ENCODE measurements at places on chromosomes 1 and 21.

GRCh38 chr1:175481126-175482070, 262.0 kb downstream of the TNR start:
- DNase-seq, result no peak

DNA sequence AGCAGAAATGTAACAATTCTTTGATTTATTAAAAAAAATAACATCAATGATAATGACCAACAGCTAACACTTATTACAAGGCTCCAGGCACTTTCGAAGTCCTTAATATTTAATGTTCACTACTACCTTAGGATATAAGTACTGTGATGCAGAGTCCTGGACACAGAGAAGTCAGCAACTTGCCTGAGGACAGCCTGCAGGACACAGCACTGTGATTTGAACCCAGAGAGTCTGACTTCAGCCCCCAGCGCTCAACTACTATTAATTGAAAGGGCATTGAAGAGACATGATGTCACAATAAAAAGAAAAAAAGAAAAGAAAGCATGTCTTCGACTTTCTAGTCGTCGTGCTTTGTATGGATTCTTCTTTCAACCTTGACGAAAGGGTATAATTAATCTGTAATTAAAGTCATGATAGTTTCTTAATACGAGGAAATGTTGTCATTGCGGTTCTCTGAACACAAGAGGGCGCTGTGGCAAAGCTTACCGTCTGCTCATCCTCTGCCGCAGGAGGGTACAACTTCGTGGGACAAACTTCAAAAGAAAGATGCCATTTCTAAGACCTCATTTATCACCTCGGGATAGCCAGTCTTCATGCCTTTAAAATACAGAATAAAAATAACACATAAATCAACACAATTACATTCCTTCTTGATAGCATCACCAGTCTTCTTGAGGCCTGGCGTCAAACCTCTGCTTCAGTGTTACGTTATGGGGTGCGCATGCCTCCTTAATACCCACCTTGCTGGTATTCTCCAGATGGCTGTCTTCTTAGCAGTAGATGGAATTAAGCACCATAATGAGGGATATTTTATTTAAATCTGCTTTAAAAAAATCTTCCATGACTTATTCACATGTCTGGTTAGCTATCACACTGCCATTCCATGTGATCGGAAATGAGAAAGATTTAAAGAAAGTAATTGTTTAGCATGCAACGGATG, 240.1 kb downstream of the DISC1 start:
- peak; percentile 94 for DNase-seq

DNA sequence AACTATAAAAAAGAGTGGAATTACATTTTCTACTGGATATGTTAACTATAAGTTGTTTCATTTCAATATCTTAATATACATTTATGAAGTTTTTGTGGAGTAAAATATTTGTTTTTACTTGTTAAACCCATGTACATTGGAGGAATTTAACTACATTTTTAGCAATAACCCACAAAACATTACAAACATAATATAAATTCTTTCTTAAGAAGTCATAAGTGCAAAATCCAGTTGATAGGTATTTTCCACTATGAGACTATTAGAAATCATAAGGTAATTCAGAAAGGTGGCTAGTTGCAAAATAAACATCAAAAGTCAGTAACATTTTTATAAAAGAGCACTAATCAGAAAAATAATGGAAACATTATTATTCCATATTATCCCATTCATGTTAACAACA, 73.9 kb upstream of the RRP15 start:
- DNase-seq, result no peak

DNA sequence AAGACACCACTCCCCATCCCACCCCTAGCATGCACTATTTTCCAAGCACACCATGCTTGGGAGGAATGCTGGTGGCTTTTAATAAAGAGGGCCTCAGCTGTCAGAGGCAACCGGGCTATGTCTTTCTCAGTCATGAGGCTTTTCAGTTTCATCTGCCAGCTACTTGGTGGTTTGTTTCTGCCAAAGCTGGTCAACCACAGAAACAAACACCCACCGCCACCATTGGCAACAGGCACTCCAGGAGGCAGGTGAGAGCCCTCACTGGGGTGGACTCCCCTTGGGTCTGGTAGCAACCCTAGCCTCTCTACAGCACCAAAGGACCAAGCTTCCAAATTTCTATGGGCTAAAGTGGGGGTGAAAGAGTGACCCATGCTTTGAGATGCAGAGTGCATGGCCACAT, 54.3 kb upstream of the CD1D start:
- DNase-seq, result no peak

DNA sequence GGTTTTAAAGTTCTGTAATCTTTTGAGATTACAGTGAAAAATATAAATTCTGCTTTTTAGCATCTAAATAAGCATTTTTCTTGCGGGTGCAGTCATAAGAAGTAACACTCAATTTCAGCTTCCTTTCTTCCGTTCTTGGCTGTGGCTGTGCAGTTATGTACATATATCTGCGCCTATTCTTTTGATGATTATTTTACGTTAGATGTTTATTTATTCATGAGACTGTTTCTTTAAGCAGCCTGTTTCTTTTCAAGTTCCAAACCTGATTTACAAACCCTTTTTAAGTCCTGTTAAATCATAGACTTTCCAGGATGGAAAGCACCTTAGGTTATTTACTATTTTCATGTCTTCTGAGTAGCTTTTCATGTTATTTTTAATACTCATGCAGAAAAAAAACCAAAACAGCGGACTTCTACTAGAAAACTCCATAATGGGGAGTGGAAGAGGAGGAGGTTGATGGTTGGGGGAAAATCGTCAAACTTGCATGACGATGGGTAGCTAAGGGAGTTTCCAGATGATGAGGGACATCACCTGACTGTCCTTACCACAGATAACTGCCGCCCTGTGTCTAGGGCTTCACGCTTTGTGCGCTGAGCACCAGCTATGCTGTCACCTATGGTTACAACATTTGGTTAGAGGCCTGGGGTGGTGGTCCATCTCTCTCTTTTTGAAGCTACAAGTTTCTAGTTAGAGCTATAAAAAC, 2.6 kb downstream of the PRDM2 start:
- DNase-seq, result no peak

DNA sequence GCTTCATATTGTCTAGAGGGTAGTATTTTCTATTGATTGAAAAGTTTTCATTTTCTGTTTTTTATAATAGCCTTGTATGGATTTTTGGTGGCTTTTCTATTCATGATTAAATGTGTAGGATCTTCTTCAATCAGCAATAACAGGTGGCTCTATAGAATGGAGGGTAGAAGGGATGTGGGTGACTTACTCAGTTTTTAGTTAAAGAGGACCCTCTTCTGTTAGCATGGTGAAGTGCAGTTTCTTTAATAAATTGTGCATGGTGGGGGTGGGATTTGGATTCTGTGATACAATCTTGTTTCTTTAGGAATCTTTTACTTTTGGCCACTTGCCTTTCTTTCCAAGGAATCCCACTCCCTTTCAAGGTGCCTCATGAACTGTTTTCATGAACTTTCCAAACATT, 64.7 kb downstream of the SLC35A3 start:
- DNase-seq, result peak; percentile 65

- DNase-seq, result no peak
Measured at GRCh38 chr1:213371847-213372619, 321.0 kb downstream of the RPS6KC1 start.

GRCh38 chr1:3689138-3689750, 36.9 kb downstream of the TP73 start:
- no peak for DNase-seq

- peak; percentile 72 for DNase-seq
Measured at GRCh38 chr1:35883635-35884101, 659 bp downstream of the AGO1 start.

DNA sequence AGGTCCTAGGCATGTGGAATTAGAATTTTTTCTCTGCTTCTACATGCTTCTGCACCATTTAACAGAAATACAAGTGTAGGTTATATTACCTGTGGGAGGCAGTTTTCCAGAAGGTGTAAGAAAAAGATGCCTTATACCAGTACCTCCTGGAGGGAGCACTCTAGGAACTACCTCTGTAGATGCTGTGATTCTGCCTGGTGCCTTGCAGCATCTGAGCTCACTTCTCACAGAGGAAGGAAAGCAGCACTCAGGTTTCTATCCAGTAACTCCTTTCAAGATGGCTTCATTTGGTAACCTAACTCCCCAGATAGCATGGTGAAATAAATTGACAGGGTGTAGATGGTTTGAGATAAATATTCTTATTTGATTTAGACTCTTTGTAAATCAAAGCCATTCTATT, 50.3 kb downstream of the GIPC2 start:
- no peak for DNase-seq

DNA sequence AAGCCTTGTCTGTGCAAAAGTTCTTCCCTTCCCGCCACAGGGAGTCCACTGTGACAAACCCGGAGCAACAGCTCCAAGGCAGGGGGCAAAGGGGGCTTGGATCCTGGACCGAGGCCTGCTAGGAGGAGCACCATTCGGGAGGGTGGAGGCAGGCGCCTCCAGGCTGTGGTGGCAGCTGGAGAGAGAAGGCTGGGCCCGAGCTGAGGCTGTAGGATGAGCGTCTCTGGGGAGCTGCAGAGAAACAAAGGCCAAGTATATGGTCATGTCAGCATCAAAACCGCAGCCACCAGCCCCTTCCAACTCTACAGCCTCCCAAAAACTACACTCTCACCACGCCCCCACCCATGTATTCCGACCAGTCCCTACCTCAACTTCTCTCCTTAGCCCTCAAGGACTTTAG, 579 bp downstream of the SH3BP5L start:
- no peak for DNase-seq

DNA sequence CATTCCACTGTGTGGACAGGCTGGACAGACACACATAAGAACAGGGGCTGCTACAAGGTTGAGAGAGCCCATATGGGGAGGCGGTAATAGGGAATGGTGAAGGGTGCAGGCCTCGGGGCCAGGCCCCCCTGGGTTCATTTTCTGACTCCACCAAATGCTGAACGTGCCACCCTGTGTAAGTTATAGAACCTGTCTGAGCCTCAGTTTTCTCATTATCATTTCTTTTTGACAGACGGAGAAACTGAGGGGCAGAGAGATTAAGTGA, 569.5 kb downstream of the PTPRU start:
- no peak for DNase-seq

- DNase-seq, result no peak
Measured at GRCh38 chr1:160432371-160432786, 32.0 kb downstream of the VANGL2 start.

DNA sequence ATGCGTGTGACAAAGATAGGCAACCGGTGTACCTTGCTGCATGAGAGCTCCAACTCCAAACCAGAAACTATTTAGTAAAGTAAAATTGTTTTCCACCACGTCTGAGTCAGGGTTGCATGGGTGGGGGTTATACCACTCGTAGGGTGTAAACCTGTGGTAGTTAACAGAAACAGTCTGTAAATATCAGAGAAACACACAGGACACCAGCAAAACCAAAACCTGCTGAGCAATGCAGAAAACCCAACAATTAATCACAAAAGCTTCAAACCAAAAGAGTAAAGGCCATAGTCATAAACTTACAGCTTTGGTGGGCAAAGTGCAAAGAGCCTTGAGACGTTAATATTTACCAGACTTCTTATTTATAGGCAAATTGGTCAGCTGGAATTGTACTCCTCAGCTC, 282.7 kb downstream of the BACH1 start:
- DNase-seq, result no peak

- no peak for DNase-seq
Measured at GRCh38 chr1:34164771-34165391, at the start of gene CSMD2. CSMD2 (minus strand) TSS chr1:34165230; CDS start chr1:34165097, 133 bp downstream.

DNA sequence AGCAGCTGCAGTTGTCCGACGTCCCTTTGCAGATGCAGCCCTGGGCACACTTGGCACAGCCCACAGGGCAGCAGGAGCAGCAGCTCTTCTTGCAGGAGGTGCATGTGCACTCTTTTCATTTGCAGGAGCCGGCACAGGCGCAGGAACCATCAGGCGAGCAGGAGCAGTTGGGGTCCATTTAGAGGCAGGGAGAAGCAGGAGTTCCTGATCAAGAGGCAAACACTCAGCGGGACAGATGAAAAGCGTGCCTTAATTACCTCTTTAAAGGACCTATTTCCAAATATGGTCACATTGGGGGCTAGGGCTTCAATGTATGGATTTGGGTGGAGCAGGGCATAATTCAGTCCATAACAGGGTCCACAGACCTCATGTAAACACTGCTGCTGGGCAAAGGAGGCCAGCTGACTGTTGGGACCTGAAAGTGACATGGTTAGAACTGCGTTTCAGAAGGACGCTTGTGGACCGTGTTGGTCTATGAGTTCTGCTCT, 4.3 kb upstream of the CPLANE2 start:
- DNase-seq, result no peak

DNA sequence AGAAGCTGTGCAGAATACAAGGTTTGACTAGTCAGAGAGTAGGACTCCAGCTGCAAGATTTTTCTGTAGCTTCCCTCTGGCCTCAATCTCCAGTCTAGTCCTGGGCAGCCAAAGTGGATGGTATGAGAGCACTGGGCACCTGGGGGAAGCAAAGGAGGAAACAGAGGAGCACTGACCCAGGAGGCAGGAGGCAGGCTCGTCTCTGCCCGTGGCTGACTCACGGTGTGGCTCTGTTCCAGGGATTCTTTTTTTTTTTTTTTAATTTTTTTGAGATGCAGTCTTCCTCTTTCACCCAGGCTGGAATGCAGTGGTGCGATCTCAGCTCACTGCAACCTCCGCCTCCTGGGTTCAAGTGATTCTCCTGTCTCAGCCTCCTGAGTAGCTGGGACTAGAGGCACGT, 4.1 kb upstream of the NPPB start:
- no peak for DNase-seq

DNA sequence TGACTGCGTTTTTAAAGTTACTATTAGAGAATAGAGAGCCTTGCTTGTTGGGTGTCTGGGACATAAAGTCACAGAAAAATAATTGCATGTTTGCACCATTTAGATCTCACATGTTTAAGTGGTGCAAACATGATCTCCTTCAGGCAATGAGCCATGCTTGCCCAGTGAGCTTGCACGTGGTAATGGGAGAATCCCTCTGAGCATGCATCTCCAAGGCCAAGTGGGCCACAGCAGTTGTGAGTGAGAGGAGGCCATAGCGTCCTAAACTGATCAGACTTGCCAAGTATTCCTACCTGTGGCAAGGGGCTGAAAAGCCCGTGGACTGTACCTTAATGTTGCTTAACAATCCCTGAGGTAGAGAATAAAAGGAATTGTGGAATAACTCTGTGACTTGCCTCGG, 158.3 kb downstream of the PLA2G4A start:
- DNase-seq, result no peak

DNA sequence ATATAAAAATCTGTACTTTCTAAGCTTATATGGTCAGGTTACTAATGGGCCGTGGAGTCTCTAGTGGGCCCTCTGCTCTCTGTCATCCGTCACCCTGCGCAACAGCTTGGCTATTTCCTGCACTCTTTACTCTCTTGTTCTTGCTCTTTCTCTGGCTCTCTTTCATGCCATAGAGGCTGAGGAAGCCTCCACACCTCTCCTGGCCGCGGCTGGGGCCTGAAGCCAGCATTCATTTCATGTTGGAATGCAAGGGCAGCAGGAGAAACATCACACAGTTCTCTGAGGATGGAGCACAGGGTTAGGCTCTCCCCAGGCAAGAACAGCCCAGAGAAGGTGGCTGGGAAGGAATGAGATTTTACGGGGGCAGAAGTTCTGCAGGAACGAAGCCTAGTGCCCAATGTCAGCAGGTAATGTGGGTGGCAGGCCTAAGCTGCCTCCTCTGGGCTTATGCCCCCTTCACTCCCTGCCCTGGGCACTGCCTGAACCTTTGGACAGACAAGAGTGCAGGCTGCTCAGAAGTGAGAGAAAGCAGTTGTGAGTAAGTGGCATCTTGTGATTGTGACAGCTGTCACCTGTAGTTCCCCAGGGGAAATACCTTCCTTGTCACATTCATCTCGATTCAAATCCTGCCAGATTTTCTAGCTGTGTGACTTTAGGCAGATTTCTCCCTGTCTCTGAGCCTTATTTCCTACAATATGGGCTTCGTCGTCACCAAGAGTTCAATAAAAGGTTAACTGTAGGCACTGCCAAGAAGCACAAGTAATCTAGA, 3.6 kb upstream of the FHAD1 start:
- no peak for DNase-seq

Measured in NCI-H524 (cell line).